ENCODE measurements at places on chromosomes 6 and 20. TPM values are rescaled to one million over a fixed set of nuclear protein-coding genes. Genes with fewer than 3 reads are reported as not detected.

- no peaks in the 10 kb centered on the region for H3K36me3 ChIP-seq
- no peak overlapping the region for H3K4me3 ChIP-seq
- DNase-seq: no peak
- H3K27me3 ChIP-seq: peaks cover 9% of the 10 kb centered on the region
Measured at GRCh38 chr6:138031417-138031816, 75.8 kb downstream of the PERP start.

DNA sequence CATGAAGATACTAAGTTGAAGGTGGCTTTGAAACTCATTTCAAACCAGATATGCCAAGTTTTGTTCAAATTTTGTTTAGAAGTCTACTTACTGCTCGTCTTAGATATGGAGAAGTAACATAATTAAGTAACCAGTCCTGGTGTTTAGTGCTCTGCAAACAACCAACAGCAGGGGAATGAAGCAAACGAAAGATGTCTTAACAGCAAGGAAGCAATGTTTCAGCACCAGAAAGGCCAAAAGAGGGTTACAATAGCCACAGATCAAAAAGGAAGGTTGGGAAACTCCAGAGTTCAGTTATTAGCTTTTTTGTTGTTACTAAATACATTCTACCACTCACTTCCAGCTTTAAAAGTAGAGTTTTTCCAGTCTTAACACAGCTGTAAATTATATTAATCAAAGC is 45.1 kb downstream of the LHFPL5 start:
- no peak overlapping the region for H3K4me3 ChIP-seq
- H3K4me1 ChIP-seq: no peaks in the 10 kb centered on the region
- H3K27me3 ChIP-seq: no peaks in the 10 kb centered on the region
- no peak overlapping the region for H3K27ac ChIP-seq
- DNase-seq: no peak

Gene ADTRP
- total RNA-seq: 0.63 TPM

Gene CYP39A1
- not detected for total RNA-seq

- H3K36me3 ChIP-seq: peaks cover 31% of the 10 kb centered on the region
- no peak for DNase-seq
- peaks cover 45% of the 10 kb centered on the region for H3K4me1 ChIP-seq
- H3K27ac ChIP-seq: no peak overlapping the region
Measured at GRCh38 chr6:127956260-127956888, 55.5 kb upstream of the THEMIS start.
